Stimulated activated CD4-positive, alpha-beta T cell treated with anti-CD3 and anti-CD28 coated beads, Interleukin-1b, Interleukin-23, amount 100 ng/mL, for 4 hours (primary cell): ENCODE measurements at places on chromosomes 13 and 19.

DNA sequence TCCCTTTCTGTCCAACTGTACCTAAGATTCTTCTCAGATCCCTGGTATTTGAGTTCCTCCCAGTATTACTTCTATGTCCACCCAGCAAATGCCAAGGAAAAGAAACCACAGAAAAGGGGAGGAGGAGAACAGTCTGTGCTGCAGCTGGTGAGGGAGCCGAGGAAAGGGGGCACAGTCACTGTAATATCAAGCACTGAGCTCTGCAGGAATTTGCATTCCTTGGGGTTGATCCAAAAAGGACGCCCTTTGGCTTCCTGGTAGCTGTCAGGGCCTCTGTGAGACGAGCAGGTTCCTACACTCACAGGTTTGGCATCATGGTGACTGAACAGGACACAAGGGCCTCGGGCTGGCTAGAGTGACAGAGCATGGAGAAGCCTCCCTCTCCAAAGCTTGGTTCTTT lies 273.4 kb downstream of the NHLRC3 start:
- DNase-seq: no peak

DNA sequence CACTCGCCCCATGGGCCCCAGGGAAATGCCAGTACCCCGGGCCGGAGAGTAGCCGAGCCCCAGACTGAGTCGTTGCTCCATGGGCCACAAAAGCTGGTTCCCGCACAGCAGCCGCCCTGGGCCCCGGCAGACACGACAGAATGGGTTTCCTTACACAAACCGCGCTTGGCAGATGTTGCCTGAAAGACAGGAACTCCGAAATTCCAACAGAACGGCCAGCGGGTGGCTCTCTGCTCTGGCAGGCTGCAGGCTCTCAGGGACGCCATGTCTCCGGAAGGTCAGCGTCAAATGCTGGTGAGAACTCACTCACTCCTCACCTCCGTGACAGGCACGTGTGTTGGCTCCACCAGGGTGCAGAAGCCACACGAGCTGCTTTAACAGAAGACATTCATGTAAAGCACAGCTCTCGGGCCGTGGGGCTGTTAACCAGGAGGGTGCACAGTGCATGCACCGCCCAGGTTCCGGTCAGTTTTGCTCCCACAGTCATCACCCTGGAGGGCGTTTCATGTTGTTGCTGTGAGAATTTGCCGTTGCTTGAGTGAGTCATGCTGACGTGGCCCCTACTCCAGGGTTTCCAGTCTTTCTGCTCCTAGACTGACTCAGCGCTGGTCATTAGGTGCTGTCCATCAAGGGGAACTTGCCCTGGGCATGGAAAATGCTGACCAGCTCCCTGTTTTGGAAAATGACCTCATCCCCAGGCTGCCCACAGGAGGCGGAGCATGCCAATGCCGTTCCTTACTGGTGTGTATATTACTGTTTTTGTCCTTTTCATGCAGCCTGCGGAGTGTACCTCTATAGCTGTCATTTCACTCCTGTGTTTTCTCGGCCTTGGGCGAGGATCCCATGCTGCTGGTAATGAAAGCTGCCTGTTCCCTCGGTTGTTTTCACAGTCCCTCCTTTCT lies 44.8 kb downstream of the ANKRD10 start:
- DNase-seq: no peak

GRCh38 chr13:42113478-42113877 lies 65.0 kb downstream of the DGKH start:
- no peak for DNase-seq

GRCh38 chr13:68275758-68276157 lies 1045.6 kb upstream of the PCDH9 start:
- no peak for DNase-seq

DNA sequence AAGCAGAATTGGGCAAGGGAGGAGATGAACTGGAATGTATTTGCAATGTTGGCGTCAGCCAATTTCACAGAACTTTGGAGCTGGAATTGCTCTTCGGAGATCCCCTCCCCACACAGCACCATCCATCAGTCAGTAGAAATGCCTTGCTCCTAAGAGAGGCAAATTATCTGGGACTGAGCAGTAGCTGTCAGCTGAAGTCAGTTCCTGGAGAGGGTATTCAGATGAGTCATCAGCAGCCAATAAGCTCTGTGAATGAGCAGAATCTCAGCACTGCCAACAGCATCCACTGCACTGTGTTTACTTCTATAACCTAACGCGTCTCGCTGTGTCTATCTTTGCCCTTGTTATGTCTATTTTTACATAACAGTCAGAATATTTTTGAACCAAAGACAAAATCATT lies 213.7 kb downstream of the SLITRK5 start:
- DNase-seq: no peak

DNA sequence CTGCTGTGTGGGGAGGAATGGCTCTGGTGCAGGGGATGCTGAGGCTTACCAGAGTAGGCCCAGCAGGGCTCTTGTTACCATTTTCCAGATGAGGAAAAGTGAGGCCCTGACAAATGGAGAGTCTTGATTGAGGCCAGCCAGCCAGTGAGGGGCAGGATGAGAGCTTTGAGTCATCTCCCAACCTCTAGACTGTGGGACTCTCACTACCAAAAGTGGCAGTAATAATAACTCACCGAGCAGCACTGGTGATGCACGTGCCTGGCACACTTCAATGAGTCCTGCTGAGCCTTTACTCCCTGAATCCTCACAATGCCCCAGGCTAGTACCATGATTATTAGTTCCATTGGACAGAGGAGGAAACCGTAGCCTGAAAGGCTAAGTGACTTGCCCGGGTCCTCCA lies 7.8 kb downstream of the CIC start:
- DNase-seq: no peak

DNA sequence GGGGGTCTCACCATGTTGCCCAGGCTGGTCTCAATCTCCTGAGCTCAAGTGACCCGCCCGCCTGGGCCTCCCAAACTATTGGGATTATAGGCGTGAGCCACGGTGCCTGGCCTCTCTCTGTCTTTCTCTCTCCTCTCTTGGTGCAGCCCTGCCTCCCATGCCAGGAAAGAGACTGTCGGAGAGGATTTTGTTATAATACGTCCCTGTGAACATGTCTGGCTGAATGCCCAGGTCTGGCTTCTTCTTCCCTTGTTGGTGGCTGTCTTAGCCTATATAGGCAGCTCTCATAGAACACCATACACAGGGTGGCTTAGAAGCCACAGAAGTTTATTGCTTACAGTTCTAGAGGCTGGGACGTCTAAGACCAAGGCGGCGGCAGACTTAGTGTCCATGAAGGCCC lies 46.4 kb downstream of the PEX11G start:
- DNase-seq: no peak

GRCh38 chr13:44818428-44818827 lies 170.8 kb downstream of the NUFIP1 start:
- DNase-seq: no peak

DNA sequence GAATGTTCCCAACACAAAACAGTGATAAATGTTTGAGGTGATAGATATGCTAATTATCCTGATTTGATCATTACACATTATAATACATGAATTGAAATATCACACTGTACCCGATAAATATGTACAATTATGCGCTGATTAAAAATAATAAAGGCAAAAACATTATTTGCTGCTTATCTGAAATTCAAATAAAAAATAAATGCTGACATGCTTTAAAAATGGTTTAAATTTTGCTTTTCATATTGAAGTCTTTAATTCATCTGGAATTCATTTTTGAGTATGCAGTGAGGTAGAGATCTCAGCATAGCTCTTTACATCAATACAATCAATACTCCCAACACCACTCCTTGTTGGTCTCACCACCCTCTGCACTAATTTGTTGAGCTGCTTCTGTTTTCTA lies 330.8 kb downstream of the NALCN start:
- DNase-seq: no peak

DNA sequence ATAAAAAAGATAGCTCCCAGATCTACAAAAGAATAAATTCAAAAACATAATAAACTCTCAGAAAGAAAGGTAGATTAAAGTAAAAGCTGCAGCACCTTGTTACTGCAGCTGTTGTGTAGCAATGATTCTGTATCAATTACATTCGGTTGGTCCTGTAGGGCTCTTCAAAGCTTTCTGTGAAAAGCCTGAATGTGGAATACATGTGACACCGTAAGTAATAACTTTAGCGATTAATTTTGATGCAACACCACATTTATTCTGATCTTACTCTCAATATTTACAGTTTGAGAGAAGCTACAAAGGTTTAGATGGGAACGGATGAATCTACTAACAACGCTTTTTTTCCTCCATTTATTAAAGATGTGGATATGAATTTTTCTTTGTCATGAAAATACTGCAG lies 279.2 kb downstream of the DACH1 start:
- no peak for DNase-seq
